ENCODE measurements at places on chromosomes 3 and 15.

- DNase-seq = no peak
Observed at GRCh38 chr15:74327756-74328155, 39.7 kb downstream of the CYP11A1 start.

DNA sequence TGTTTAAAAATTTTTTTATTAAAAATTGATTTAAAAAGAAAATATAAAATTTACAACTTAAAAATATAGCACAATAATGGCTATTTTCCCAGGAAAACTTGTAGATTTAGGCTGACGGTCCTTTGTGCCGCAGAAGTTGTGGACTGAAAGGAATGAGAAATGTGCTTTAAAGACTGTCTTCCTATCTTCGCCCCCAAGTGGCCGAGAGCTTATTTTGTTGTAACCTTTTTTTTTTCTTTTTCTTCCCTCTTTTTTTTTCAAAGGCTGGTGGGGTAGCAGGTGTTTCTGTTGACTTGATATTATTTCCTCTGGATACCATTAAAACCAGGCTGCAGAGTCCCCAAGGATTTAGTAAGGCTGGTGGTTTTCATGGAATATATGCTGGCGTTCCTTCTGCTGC, 15.5 kb downstream of the SLC25A26 start:
- peak; percentile 45 for DNase-seq

DNA sequence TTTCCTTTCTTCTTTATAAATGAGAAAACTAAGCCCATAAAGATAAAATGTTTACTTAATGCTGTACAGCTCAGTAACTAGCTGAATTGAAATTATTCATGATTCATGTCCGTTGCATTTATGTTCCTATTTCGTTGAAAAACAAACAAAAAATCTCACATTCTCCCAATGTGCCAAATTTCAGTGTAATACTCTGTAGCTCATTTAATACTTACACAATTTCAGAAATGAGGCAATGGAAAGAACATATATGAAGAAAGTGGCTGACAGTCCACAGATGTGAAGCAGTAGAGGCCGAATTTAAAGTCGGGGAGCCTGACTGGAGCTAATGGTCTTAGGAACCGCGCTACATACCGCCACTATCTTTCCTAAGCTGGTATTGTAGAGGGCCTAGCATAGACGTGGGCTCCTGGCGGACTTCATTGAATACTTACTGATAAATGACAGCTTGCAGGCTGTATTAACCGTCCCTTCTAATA, 651 bp downstream of the PLSCR2 start:
- peak; percentile 76 for DNase-seq

GRCh38 chr3:51501833-51502561, 2.2 kb upstream of the DCAF1 start:
- DNase-seq = peak; percentile 91

GRCh38 chr3:138219255-138219654, 32.2 kb downstream of the ARMC8 start:
- DNase-seq = no peak

GRCh38 chr3:15499536-15499935, 22.0 kb downstream of the COLQ start:
- peak; percentile 44 for DNase-seq

DNA sequence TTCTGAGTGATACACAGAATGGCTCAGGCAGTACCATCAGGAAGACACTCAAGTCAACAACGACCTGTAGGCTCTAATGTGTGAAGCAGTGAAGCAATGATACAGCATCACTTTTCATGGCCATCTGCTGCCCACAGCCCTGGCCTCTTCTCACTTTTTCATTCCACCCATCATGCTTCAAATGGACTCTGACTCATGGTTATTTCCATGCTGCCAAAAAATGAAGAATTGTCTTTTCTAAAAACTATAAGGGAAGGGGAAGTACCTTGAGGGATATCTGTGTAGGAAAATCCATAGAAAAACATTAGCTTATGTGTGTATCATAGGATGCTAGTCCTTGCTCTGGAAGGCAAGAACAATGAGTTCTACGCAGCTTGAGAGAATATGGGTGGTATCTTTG, 11.5 kb downstream of the HGD start:
- DNase-seq = no peak

GRCh38 chr3:37772773-37773354, 88.8 kb upstream of the CTDSPL start:
- DNase-seq = peak; percentile 8

- no peak for DNase-seq
Observed at GRCh38 chr15:68107142-68107541, 53.0 kb downstream of the PIAS1 start.

- DNase-seq = peak; percentile 20
Observed at GRCh38 chr3:39917065-39917773, 107.8 kb downstream of the MYRIP start.

DNA sequence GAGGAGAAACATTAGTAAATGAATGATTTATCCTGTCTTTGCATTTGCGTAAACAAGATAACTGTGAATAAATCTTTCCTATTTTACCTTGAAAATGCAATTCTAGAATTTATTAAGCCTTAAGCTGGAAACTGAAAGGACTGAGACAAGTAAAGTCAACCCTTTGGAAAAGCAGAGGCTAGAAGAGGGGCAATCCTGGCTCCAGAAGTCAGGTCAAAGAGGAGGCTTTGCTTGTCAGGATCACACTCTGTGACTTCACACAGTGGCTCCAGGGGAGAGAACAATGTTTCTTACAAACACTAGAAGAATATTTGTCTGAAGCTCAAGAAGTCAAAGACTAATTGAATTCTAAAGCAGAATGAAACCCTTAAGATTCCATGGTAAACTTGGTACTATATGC, 530.4 kb downstream of the NAALADL2 start:
- no peak for DNase-seq

- DNase-seq = no peak
Observed at GRCh38 chr3:20197775-20198174, 11.8 kb upstream of the SGO1 start.

- DNase-seq = no peak
Observed at GRCh38 chr3:88013592-88013991, 45.2 kb downstream of the CGGBP1 start.

DNA sequence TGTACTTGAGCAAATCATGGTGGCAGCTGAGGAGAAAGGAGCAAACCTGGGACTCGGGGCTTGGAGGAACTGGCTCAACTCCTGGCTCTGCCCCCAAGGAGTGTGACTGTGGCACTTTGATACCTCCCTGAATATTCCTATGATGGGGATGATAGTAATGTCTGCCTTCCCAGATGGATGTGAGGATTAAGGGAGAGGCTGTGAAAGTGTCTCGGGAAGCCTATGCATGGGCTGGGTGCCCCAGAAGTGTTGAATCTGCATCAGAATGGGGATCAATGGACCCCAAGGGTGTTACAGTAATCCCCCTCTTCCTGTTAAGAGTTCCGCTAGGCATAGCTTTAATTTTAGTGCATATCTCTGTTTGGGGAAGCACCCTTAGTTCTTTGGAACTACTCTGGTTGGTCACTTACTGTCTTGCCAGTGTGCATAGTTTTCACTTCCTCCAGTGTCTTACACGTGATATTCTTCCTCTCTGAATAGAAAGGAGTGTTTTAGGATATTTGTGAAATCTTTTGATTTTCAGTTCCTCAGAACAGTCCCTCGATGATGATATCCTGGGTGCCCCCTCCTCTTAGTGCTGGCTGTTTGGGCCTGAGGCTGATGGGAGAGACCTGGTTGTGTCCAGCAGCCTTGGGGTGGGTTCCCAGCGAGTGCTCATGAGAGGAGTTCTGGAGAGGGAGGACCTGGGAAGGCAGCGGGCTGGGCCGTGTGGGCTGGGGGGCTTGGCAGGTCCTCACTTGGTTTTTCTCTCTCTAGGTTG, 97.5 kb downstream of the CHDH start:
- DNase-seq = no peak

- DNase-seq = peak; percentile 61
Observed at GRCh38 chr15:63250312-63250965, 27.0 kb upstream of the APH1B start.

DNA sequence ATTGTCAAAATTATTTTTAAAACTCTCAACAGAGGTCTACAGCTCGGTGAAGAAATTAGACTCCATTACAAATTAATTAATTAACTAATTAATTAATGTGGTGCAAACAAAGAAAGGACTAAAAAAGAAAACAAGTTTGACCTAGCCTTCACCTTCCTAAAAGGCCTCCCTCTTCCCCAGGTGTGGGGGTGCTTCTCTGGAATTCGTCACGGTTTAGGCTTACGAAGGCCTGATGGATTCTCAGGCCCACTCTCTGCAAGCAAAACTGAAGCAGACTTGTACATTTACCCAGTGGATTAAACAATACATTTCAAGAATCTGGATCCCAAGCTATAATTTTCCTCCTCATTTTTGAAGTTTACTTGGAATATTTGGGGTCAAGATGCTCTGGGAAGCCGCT, 88.6 kb downstream of the TM4SF4 start:
- DNase-seq = no peak

- peak; percentile 48 for DNase-seq
Observed at GRCh38 chr3:154972951-154973350, 107.2 kb upstream of the MME start.

DNA sequence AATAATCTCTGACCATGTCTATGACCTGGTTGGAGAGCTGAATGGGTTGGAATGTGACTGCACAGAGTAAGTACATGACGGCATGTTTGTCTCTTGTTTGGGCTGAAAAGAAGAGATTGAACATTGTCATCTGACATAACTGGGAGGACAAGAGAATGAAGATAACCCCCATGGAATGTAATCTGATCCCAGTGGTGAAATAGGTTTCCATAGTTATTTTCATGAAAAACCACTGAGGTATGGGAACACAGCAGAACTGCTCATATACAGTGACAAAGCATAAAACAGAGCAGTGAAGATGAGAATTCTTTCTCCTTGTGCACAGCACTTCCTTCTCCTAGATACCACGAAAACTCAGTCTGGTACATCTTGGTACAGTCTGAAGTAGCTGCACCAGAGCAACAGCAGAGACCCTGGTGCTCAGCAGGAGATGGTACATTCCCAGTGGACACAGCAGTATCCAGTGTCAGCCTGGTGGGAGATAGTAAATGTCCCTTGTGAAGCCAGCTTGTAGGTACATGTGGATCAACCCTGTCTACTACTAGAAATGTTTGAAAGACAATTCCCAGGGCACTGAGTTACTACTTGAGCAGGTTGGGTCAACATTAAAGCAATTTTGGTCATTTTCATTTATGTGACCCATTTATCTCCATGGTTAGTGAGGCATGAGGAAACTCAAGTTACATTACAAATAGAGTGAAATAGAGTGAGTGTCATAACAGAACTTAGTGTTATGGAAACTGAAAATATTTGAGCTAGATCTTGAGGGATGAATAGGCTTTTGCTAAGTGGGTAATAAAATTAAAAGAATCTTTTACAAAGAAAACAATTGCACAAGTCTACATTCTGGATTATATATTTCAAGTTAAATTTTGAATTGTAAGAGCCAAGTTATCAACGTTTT, 178.3 kb downstream of the SUCNR1 start:
- peak; percentile 71 for DNase-seq

- DNase-seq = no peak
Observed at GRCh38 chr3:144344925-144345548, 373.4 kb downstream of the DIPK2A start.

- DNase-seq = no peak
Observed at GRCh38 chr3:45087155-45087554, 59.0 kb downstream of the CDCP1 start.

DNA sequence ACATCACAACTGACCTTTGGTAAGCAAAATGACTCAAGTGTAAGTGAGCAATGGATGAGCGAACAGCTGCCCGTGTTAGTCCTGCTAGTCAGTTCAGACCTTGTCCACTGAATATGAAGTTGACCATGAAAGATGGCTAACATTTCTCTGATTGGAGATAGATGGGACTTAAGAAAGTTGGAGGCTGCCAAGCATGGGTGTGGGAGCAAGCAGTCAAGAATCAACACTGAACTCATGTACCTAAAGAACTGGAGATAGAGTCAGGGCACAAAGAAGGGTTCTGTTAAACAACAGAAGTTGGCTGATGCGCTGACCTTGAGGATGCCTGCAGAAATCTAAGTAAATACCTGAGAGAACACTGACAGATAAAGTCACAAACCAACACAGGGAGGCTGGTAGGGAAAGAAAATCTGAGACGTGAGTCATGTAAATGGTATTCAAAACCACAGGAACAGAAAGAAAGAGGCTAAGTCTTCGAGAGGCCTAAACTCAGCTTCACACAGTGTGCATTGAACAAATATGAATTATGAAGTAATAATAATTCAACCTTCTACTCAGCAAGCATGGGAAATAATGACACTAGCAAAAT, 30.7 kb upstream of the ANPEP start:
- peak; percentile 90 for DNase-seq

GRCh38 chr3:58106061-58106460, 97.8 kb downstream of the FLNB start:
- DNase-seq = no peak

GRCh38 chr15:69784798-69785566, 312.7 kb downstream of the TLE3 start:
- peak; percentile 33 for DNase-seq

DNA sequence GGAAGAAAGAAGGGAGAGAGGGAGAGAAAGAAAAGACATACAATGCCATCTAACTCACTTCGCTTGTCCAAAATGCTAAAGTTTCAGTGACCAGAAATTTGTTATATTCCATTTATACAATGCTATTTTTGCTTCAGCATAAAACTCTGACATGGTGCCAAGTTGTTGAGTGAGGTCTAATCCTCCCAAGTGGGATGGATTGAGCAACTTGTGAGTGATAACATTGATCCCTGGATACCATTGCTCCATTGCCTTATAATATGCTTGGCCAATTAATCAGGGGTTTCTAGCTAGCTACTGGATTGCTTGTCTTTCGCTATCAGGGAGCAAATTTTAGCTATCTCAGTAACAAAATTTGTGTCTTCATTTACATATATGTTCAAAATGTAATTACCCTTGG, 615.6 kb upstream of the DPPA4 start:
- DNase-seq = peak; percentile 62

GRCh38 chr3:124303305-124303910, 311.5 kb upstream of the ROPN1 start:
- DNase-seq = no peak

DNA sequence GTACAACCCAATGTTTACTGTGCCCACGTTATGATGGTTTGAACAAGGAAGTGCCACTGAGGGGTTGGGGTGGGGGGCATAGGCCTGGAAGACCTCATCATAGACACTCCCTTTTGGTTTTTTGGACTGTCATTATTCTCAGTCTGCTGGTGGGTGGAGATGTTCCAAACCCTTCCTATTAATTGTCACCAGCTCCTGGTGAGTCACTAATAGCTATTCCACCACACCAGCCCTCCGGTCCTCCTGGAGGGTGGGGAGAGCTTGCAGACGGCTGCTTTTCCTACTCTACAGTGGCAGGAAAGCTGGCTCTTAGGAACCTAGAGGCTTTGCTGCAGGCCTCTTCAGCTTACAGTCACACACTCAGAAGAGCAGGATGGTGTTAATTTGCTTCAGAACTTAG, 9.0 kb upstream of the COPG1 start:
- DNase-seq = no peak

GRCh38 chr3:71846185-71846584, 61.2 kb upstream of the PROK2 start:
- DNase-seq = no peak

- DNase-seq = no peak
Observed at GRCh38 chr15:68489421-68489820, 57.5 kb upstream of the ITGA11 start.

DNA sequence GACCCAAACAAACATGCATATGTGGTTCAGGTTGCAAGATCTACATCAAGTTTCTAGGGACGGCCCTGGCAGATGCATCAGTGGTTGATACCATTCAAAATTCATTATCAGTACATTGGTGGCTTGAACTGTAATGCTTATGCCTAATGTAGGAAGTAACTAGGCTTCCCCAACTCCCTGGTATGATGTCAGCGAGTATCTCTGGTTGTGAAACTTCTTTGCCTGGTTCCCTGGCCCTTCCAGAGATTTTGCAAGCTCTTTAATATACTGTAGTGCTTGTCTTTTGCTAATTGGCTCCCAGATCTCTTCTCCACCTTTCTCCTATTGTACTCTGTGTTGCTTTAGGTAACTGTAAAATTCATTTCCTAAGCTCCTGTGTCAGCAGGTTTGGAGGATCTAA, 114.8 kb upstream of the RARB start:
- peak; percentile 69 for DNase-seq

Measured in adipocyte (in vitro differentiated cells).